ENCODE measurements at places on chromosomes 13 and 19.

DNA sequence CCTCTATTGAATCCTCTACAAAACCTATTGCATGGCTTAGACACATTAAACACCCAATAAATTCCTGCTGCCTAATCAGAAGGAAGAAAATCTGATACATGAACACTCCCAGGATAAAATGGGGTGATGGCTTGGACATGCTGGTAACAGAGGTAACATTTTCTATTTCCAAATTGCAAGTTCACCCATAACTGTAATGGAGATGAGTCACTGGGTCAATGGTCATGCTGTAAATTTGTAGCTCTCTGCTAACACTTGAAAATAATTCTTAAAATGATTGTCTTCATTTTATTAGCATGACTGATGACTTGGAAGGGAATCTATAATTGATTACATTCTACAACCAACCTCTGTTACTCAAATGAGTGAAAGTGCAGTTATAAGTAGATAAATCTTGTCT, 434.1 kb downstream of the FGF14 start:
- DNase-seq = no peak

- no peak for DNase-seq
Observed at GRCh38 chr13:36509369-36509768, 77.1 kb downstream of the CCNA1 start.

DNA sequence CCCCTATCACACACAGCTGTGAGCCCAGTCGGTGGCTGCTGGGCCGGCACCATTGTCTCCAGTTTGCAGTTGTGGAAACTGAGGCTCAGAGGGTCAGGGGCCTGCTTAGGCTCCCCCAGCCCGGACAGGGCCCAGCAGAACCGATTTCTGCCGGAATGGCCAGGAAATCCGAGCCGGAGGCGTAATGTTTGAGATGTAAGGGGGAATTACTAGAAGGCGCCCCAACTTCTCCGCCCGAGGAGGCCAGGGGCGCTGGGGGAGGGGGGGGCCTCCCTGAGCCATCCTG, 962 bp downstream of the KISS1R start:
- no peak for DNase-seq

DNA sequence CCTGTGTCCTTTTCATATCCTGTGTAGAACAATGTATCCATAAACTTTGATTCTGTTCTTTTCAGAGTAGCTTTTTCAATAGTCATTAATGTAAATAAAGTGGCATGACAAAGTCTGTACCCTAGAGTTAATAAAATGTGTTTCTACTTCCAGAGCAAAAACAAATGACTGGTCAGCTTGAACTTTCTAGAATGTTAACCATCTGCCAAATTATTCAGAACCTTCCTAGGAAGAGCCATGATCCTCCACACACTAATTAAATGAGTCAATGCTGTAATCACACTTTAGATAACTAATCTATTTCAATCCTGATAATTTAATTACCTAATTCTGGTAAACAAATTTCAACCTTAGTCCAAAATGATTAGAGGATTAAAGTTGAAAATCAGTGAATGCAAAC, 73.2 kb downstream of the DIAPH3 start:
- peak; percentile 3 for DNase-seq

GRCh38 chr19:16034958-16035560, 41.2 kb upstream of the TPM4 start:
- DNase-seq = no peak

- DNase-seq = no peak
Observed at GRCh38 chr19:1471010-1471514, 8.0 kb downstream of the C19orf25 start.

GRCh38 chr19:50178859-50179537, 15.9 kb upstream of the IZUMO2 start:
- no peak for DNase-seq

GRCh38 chr13:34357435-34358232, 539.7 kb downstream of the RFC3 start:
- peak; percentile 66 for DNase-seq

DNA sequence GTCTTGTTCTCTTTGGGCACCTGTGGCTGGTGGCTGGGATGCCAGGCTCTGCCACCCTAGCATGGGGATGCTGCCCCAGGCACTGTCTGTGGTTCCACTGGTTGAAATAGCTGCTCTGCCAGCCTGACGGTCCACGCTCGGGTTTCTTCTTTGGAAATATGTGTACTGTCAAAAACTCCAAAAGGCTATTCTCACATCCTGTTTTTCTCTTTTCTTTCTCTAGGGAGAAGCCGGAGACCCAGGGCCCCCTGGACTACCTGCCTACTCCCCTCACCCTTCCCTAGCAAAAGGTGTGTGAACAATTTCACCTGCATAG, 115.0 kb downstream of the RAB20 start:
- no peak for DNase-seq

GRCh38 chr19:7779631-7780486, 16.8 kb downstream of the CLEC4M start:
- DNase-seq = no peak

- DNase-seq = no peak
Observed at GRCh38 chr13:41370736-41371135, 59.7 kb downstream of the NAA16 start.

GRCh38 chr13:23554000-23554399, 16.2 kb upstream of the TNFRSF19 start:
- DNase-seq = no peak

DNA sequence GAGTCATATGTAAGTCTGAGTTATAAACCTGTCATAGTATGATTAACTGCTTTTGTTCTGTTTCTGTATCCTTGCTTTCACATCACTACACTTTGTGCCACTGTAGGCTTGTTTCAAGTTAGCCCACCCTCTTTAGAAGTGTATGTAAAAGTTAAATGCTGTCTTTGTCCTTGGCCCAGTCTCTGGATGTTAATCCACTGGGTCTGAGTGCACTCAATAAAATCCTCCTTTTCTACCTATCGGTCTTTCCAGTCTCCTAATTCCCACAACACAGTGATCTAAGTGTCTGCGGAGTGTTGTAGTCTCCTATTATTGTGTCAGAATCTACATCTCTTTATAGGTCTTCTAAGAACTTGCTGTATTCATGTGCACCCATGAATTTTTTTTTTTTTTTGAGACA, 14.1 kb downstream of the ZNF429 start:
- no peak for DNase-seq

GRCh38 chr13:65966991-65967451, 1263.1 kb downstream of the PCDH9 start:
- DNase-seq = peak; percentile 15

- DNase-seq = no peak
Observed at GRCh38 chr13:90594681-90595080, 752.8 kb upstream of the MIR17HG start.

- no peak for DNase-seq
Observed at GRCh38 chr19:7987114-7987768, 18.2 kb downstream of the ELAVL1 start.

DNA sequence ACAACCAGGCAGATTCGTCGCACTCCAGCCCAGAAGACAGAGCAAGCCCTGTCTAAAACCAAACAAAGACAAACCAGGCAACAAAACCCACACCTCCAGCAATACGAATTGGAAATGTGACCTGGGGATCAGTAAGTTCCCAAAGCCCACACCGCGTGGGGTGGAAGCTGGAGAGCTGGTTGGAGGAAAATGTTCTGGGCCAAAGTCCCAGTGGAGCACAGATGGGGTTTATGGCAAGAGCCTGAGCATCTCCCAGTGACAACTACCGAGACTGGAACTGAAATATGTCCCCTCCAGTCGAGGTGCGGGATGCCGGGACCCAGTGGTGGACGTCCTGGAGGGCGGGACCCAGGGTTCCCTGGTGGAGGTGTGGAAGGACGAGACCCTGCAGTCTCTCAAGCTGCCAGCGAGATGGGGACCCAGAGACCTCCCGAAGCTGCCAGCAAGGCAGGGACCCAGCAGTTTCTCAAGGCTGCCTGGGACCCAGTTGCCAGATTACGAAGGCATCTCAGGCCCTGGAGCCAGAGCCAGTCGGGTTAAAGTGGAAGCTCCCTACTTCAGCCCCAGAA, 22.4 kb upstream of the CPAMD8 start:
- no peak for DNase-seq

DNA sequence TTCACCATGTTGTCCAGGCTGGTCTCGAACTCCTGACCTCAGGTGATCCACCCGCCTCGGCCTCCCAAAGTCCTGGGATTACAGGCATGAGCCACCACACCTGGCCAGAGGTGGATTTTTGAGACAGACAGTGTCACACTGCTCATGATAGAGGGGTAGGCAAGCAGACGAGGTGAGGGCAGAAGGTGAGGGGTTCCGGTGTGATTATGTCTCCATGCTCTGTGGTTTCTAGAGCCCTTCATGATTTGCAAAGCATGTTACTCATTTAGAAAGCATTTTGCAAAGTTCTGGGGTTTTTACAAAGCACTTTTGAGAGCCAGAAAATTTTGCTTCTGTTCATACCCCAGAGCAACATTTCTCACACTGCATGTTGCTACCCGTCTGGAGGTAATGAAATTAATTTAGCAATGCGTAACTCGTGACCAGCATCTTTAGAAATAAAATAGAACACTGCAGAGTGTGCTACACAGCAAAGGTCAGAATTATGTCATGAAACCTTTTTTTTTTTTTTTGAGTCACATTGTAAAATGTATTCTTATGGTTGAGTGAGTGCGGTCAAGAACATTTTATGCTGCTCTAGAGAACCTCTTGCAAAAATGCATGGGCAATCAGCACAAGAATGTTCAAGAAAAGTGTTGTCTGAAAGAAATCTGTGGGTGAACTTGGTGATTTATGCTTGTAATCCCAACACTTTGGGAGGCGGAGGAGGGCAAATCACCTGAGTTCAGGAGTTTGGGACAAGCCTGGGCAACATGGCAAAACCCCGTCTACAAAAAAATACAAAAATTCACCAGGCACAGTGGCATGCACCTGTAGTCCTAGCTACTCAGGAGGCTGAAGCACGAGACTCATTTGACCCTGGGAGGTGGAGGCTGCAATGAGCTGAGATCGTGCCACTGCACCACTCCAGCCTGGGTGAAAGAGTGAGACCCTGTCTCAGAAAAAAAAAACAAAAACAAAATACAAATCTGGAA, 58.0 kb downstream of the MAP4K1 start:
- DNase-seq = no peak

DNA sequence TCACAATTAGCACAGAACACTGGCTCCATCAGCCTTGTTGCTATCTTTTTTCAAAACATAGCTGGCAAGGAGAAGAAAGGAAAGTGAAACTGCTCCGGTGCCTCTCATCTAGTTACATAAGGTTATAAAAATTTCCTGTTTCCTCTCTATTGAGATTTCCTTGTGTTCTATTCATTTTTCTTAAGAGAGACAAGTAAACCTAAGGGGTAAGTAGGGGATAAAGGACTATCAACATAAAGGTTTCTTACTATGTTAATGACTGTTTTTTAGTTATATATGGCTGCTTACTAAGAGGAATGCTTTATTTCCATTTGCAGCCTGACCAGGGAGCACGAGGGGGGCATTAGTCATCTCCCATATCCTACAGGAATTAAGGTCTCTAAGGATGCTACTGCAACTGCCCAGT, 73.2 kb upstream of the MLNR start:
- DNase-seq = peak; percentile 41

- DNase-seq = no peak
Observed at GRCh38 chr13:87052731-87053130, 618.4 kb upstream of the SLITRK5 start.

DNA sequence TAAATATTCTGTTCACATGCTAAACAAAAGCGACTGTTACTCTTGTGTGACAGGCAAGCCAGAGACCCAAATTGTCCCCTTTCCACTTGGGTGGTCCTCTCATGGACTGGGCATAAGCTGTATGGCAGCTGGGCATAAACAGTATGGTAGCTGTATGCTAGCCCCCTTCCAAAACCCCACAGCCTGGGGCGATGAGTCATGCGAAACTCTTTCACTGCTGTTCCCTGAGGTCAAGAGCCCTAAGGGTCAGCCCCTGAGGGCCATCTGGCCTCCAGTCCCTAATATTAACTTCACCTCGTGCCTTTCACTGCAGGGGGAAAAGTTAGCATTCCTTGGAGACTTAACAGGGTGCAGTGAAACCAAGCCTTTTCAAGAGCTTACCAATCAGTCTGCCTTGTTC, 45.6 kb upstream of the ZNF562 start:
- no peak for DNase-seq

DNA sequence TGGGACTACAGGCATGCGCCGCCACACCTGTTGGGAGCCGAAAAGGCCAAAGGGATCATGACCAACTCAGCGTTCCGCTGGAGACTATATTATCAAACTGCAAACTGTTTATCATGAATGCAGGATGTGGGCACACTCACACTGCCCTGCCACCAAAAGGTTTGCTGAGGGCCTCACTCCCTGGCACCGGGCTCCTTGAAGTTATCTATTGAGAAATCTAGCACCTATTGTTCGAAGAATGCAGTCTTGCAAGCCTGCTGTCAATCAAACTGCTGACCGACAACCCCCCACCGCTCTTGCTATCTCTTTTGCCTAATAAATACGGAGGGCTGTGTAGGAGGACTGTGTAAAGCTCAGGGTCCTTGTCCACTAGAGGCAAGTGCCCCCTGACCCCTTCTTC, 5.2 kb upstream of the ZNF836 start:
- DNase-seq = no peak

- DNase-seq = no peak
Observed at GRCh38 chr13:76019421-76020044, 383.4 kb downstream of the LMO7 start.

GRCh38 chr13:32471187-32471922, 43.4 kb upstream of the N4BP2L1 start:
- DNase-seq = no peak

- no peak for DNase-seq
Observed at GRCh38 chr13:64276232-64276631, 2860.6 kb upstream of the PCDH20 start.

- no peak for DNase-seq
Observed at GRCh38 chr19:4014541-4015491, 7.3 kb downstream of the PIAS4 start.

DNA sequence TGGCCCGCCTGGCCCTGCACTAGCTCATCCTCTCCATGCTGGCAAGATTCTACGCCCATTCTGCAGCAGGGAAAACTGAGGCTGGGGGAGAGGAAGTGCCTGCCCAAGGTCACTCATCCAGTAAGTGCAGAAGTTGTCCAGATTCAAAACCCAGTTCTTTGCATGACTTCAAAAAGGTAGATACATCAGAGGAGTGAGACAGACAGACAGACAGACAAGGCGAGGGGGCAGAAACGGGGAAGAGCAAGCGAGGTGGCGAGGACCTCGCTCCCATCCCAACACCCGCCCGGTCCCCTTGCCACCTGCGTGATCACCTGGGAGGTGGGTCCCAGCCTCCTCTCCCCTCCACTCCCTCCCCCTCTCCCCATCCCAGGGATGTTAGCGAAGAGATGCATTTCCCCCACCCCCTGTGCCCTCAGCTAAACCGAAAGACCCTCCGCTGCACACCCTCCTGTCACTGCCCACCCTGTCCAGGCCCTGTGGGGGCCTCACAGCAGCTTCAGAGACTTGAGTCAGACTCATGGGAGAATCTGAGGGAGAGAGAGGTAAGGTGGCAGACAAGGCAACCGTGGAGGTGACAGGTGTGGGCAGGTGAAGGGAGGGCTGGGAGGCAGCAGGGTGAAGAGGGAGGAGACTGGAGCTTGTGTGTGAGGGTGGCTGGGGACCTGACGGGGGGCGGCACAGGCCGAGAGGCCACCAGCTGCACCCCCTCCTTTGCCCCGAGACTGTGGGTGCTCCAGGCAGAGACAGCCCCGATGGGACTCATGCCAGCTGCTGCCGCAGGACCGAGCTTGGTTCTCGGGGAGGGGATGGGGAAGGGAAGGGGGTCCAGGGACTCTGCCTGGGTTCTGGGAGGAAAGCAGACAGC, 18.9 kb downstream of the LRRC4B start:
- no peak for DNase-seq

- DNase-seq = no peak
Observed at GRCh38 chr13:97977982-97978381, 24.5 kb downstream of the IPO5 start.

Measured in hepatic stellate cell (primary cell).